ENCODE measurements at places on chromosomes 6 and 20. TPM values are rescaled to one million over a fixed set of nuclear protein-coding genes. Genes with fewer than 3 reads are reported as not detected.
A peak's percentile ranks its signal among the peaks of the same experiment; 100 is the strongest.

GRCh38 chr6:132725947-132726607 lies 12.2 kb upstream of the VNN1 start:
- no peak for DNase-seq

DNA sequence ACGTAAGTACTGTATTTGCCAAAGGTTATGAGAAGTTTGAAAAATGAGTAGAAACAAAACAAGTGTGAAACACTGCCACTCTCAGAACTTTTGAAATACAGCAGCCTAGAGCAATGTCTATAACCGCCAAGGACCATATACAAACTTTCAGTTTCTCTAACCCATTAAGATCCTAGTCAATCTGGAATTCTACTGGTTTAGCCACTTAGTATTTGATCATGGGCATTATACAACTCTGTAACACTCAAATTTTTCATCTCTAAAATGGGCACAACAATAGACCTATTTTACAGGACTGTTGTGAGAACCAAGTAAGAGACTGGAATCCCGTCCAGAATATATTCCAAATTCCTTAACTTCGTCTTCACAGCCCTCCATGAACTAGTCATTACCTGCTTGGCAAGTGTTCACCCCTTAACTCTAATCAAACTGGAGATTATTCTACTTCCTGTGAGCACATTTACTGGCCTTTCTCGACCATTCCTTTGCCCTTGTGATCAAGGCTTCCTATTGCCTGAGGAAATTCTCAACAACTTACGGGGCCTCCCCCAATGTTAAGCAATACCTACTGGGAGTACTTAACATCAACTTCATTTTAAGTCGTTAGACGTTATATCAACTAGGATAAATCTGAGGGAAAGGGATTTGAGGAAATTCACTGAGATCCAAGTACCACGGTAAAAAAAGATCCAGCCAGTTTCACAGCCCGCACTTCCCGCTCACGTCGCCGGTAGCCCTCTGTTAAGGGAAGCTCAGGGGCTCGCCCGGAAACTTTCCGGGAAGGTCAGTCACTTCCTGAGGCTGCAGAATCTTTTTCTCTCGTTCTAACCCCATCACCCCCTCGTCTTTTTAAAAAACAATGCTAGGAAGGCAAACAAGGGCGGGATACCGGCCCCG lies 1.1 kb downstream of the EIF2S2 start:
- DNase-seq: peak; percentile 24

DNA sequence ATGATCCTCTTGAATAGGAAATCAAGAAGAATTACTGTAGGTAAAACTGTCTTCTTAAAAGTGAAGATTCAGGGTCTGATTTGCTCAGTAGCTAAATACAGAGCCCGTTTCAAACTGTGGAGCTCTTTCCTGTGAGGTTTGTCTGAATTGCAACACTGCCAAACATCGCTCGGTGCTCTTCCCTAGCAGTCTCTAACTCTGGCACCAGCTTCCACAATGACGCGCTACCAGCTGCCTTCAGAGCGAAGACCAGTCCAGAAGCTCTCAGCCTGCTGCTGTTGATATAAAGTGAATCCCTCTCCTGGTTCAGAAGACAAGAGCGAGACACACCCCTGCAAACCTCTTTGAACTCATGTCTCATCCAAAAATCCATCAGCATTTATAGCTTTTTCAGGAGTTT lies 447.0 kb downstream of the LMBRD1 start:
- DNase-seq: peak; percentile 82

DNA sequence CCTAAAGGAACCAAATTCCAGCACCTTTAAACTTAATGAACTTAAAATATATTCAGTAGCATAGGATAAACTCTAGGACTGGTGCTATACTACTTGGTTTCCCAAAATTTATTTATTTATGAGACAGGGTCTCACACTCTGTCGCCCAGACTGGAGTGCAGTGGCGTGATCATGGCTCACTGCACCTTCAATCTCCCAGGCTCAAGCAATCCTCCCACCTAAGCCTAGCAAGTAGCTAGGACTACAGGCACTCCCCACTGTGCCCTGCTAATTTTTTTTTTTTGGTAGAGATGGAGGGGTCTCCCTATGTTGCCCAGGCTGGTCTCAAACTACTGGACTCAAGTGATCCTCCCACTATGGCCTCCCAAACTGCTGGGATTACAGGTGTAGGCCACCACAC lies 21.4 kb downstream of the EIF2S2 start:
- no peak for DNase-seq

DNA sequence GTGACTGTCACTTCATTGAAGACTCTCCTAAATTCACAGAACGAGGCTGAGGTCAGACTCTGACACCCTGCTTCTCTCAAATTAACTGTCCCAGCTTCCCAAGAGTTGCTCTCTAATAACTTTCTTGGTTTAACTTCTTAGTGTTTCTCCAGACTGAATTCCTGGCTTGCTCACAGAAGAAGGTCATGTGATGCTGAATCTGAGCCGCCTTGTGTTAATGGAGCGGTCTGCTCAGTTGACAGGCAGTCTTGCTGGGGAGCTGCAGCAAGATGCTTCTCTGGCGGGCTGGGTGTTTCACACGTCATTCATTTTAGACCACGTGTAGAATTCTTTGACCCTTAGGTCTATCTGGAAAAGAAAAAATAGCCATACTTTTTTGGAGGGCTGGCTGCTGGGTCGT lies 107.3 kb downstream of the FOXO3 start:
- no peak for DNase-seq

DNA sequence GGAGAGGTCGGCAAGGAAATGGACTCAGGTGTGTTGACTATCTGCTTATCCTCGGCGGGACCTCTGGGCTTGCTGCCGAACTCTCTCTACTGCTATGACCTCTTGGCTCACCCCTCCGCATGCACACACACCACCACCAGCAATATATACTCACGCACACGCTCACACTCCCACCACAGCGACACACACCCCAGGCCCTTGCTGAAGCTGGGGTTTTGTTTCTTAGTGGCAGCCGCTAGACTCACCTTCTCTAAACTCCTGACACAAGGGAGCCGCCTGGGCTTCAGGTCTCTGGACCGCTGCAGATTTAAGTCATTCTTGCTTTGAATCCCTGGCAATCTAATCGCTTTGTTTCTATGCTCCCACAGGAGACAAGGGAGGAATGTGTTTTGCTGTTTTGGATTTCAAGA lies 59.4 kb upstream of the BACH2 start:
- DNase-seq: no peak

- no peak for DNase-seq
Measured at GRCh38 chr6:42436825-42437224, 14.9 kb downstream of the TRERF1 start.

DNA sequence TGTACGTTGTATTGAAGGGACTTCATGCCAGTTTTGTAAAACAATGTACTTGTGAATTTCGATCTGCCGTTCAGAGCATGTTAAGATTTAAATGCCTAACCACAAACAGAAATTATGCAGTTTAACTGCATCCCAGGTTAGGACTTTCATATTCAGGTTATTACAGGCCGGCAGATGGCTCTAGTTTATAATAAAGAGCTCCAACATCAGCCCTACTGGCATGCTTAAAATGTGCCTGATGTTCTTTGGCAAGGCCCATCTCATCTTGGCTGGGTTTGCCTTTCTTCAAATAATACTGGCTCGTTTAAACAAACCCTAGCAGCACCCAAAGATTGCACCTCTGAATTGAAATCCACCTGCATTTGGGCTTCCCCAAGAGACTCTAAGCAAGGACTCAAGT lies 169.3 kb upstream of the RIN2 start:
- DNase-seq: peak; percentile 52

DNA sequence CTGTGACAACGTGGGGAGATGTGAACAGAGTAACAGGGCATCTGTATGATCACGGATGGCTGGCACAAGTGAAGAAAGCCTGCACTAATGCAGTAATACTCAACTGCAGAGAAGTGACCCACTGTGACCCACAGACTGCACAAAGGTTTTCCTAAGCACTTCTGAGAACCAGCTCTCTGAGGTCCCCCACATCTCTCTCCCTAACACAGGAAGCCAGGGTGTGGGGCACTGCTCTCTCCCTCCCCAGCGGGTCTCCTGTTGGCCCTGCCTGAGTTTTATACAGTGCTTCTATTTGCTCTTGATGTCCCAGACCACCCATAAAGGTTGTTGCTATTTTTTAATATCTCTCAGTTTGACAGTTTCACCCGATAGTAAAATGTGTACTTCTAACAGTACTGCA lies 11.3 kb downstream of the APMAP start:
- no peak for DNase-seq

GRCh38 chr6:167676000-167676665 lies 150.6 kb upstream of the AFDN start:
- DNase-seq: no peak

GRCh38 chr20:9093218-9093957 lies 24.5 kb downstream of the PLCB4 start:
- DNase-seq: peak; percentile 57

GRCh38 chr6:10771371-10771894 lies 23.8 kb downstream of the TMEM14B start:
- no peak for DNase-seq

DNA sequence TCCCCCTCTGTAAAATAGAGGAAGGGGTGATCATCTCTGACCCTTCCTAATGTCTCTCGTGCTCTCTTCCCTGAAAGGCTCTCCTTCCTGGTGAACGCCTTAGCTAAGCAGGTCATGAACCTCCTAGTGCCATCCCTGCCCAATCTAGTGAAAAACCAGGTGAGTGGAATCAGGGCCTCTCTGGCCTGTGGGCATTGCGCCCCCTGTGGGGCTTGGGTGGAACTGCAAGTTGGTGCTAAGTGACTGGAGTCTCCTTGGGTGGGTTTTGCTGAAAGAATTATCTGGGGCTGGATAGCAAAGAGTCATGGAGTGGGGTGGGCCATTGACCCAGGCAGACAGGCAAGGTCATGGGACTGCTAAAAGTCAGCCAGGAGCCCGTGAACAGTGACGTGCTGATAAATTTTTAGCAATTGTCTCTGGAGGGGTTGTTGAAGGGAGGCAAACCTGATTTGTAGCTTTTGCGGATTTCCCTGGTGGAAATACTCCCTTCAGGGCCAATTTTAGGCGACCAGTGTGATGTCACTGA lies 8.9 kb downstream of the BPIFB1 start:
- peak; percentile 9 for DNase-seq

- no peak for DNase-seq
Measured at GRCh38 chr6:5211492-5211891, 49.3 kb downstream of the LYRM4 start.

DNA sequence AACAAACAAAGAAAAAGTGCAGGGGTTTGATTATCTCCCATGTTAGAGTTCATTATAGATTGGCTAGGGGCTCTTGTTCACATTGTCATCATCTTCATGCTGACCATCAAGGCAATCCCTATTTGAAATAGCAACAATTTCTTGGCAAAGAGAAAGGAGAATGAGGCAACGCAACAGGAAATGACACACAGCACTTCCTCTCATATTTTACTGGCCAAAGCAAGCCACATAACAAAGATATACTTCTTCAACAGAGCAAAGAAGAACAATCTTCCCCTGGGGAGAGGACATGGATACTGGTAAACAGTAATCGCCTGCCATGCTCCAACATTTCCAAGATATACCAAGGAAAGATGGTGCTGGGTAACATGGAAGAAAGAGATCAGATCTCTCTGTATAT lies 29.8 kb downstream of the EPM2A start:
- DNase-seq: no peak

- DNase-seq: peak; percentile 23
Measured at GRCh38 chr6:132456700-132457143, 55.4 kb upstream of the MOXD1 start.

- peak; percentile 29 for DNase-seq
Measured at GRCh38 chr20:23995905-23996666, 7.5 kb upstream of the GGTLC1 start.

DNA sequence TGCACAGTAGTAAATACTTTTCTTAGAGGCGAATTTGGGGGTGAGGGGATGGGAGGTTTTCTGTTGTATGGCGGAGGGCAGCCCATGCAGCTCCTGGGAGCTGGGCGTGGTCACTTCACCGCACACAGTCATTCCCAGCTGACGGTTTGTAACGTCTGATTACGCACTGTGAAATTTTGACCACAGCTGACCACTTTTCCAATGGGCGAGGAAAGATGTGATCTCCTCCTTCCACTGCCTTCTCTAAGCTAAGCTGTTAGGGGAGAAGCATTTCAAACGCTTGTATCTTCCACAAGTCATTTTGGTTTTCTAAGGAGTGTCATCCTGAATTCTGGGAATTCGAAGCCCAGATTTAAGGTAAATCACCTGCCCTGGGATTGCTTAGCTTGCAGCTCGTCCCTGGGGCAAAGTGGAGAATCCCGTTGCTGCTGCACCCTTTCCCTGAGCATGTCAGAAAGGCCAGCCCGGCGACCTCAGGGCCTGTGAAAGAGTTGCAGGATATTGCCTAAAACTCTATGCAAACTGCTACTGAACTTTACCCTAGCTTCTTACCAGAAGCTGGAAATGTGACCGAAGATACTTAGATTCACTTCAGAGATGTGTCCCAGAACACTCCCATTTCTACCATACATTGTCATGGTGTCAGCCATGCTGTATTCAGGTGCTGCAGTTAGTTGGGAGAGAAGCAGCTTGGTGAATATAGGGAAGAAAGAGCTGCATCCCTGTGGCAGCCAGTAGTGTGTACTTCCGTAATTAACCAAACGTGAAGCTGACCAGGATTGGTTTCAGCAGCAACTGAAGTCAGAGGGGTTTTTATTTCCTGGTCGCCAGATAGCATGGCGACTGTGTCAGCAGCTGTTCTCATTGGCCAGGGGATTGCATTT lies 58.9 kb downstream of the RREB1 start:
- no peak for DNase-seq

- no peak for DNase-seq
Measured at GRCh38 chr6:108596956-108597355, 36.2 kb downstream of the FOXO3 start.

The LINC00237 gene
- not detected for polyA plus RNA-seq

The ESR1 gene
- polyA plus RNA-seq: 2.5 TPM

The BPIFB2 gene
- polyA plus RNA-seq: not detected

The PRKN gene
- polyA plus RNA-seq: 4.5 TPM

The IYD gene
- 0.08 TPM for polyA plus RNA-seq

The PGK2 gene
- not detected for polyA plus RNA-seq

The MUCL3 gene
- polyA plus RNA-seq: not detected

The ZNF318 gene
- polyA plus RNA-seq: 15.0 TPM

The TTBK1 gene
- polyA plus RNA-seq: 0.10 TPM

The EPB41L2 gene
- 200 TPM for polyA plus RNA-seq

The MAP7 gene
- 0.45 TPM for polyA plus RNA-seq
